CD8-positive, alpha-beta T cell (primary cell): ENCODE measurements at places on chromosomes 16 and 17.

DNA sequence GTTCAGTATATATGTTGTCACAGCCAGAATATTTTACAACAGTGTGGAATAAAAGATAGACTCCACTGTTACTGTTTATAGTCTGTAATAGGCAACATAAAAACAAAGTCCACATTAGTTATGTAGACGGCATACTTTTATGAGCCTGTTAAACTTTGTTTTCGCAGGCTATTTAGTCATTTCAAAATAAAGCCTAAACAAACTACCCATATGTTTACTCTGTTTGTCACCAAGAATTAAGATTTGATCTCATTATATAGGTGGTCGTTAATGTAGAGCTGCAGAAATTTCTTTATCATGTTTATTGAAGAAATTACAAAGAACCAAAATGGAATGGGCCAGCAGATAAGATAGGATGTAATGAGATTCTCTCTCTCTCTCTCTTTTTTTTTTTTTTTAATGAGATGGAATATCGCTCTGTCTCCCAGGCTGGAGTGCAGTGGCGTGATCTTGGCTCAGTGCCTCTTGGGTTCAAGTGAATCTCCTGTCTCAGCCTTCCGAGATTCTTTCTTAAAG, 943.8 kb upstream of the SOX9 start:
- no peak for DNase-seq

- peak; percentile 78 for DNase-seq
Measured at GRCh38 chr17:50956750-50957523, 90.8 kb upstream of the TOB1 start.

DNA sequence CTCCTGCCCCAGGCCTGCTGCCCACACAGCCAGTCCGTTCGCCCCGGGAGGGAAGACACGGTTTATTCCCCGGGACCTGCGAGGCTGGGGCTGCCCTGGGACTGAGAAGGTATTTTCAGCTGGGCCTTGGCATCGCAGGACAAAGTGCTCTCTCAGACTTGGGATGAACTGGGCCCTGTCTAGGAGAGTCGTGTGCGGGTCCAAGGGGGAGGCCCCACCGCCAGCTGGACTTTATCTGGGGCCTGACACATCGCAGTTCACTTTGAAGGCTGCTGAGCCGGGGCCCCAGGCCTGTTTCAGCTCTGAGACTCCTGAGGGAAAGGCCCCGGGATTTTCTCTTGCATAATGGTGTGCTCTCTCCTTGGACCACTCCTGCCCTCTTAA, 6.8 kb downstream of the CRISPLD2 start:
- DNase-seq = no peak

DNA sequence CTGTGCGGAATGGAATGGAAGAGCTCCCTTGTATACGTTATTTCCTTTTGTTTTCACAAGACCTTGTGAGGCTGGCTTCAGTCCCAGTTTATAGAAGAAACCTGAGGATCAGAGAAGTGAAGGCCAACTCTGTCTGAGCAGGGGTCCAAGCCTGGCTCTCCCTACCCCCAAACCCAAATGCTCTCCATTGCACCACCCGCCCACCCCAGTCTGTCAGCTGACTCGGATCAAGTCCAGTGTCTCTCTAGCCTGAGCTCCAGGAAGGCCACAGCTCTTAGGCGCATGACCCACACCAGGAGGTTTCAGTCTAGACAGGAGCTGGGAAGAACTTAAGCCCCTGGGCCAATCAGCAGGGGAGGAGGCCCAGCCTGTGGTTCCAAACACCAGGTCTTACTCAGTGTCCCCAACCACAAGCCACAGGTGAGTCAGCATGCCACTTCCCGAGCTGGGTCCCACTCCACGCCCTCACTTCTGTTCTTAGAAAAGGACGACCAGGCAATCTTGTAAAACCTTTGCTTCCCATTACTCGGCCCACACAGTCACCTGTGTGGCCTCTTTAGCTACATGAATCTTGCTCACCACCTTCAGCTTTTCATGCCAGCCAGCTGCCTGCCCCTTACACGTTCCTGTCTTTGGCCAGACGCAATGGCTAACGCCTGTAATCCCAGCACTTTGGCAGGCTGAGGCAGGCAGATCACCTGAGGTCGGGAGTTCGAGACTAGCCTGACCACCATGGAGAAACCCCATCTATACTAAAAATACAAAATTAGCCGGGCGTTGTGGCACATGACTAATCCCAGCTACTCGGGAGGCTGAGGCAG, 27.8 kb downstream of the TK2 start:
- peak; percentile 90 for DNase-seq

DNA sequence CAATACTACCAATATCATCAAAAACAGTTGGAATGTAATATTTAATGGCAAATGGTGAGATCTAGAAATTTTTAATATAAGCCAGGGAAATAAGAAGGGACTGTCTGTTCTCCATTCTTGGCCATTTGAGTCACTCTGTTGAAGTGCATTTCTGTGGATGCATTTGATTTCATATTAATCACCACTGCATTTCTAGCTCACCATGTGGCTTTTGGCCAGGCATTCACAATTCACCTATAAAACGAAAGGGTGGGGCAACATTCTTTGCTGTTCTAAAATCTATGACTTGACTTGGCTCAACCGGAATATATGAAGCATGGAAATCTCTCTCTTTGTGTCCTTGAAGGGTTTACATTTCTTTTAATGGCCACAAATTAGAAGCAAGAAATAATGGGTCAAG, 483.0 kb downstream of the SLC39A11 start:
- DNase-seq = no peak

- DNase-seq = no peak
Measured at GRCh38 chr17:32266389-32267301, 1.0 kb downstream of the RHBDL3 start.

DNA sequence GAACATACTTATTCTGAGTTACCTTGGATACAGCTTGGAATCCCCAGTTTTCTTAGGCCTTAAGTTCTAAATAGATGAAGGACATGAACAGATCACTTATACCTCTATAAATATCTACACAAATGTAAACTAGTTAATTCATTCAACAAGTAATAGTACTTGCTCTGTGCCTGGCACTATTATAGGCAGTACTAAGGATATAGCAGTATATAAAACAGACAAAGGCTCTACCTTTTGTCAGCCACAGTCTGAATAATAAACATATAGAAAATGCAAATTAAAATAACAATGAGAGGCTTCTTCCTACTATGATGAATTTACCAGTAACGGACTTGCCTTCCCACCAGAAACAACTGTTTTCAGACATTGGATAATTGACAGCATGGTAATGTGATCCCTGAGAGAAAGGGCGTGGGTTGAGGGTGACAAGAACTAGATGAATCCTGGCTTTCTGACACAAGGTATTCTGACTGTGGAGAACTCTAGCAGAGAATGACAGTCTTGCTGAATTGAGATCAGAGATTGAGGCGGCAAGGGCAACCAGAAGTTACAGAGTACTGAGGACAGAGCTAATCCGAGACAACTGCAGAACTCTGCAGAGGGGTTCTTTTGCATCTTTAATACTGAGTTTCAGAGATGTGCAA, 170.5 kb downstream of the TANC2 start:
- no peak for DNase-seq

GRCh38 chr17:71703701-71704100, 417.1 kb upstream of the SOX9 start:
- DNase-seq = no peak

- DNase-seq = no peak
Measured at GRCh38 chr16:50696575-50697420, 3.4 kb downstream of the NOD2 start.

DNA sequence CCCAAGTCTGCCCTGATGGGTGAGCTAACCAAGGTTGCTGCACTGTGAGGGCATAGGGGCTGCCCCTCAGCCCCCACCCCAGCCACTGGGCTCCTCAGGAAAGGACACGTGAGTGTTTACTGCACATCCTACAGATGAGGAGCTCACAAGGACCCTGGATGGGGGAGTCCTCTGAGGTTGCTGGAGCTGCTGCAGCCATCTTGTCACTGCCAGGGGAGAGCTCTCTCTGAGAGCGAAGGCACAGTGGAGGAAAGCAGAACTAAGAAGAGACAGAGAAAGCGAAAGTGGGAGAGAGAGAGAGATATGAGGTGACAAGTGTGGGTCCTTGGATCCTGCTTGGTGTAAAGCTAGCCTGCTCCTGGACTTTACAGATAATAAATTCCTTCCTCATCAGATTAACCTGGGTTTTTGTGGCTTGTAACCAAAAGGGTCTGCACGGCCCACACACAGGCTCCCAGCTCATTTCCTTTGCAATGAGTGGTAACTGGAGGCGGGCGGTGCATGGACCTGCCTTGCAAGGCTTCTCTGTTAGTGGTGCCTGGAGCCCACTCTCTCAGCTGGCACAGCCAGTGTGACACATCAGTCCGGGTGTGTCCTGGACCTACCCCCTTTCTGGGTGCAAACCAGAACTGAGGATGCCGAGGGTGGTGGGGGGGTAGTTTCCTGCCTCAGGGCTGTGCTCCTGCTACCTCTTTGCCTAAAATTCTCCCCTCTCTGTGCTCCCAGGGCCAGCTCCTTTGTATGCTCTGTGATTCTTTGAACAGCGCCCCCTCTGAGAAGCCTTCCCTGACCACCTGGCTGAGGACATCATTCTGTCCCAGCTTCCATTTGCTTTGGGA, 14.2 kb downstream of the SNX20 start:
- DNase-seq = peak; percentile 68

- DNase-seq = no peak
Measured at GRCh38 chr16:56362706-56363105, 62.6 kb downstream of the AMFR start.

GRCh38 chr17:7479213-7480088, at the start of gene ZBTB4:
ZBTB4 (minus strand) TSS chr17:7479631; CDS start chr17:7466801, 12,830 bp downstream.
- DNase-seq = peak; percentile 56

DNA sequence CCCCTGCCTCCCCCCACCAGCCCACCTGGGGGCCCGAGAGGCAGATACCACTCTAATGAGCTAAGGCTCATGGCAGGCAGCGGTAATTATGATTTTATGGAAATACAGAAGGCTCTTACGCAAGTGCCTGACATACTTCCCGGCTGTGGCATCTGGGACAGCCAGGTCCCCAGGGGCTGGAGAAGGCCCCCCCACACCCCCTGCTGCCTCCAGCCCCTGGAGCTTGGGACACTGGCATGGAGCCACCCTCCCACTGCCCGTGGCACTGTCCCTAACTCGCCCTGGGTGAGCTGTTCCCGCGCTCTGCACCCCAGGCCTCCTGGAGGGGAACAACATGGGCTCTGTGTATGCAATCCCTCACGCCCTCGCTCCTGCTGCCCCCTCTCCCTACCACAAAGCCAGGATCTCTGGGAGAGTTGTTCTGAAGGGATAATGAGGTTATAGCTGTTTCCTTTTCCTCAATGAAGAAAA, 5.4 kb upstream of the STAC2 start:
- no peak for DNase-seq

DNA sequence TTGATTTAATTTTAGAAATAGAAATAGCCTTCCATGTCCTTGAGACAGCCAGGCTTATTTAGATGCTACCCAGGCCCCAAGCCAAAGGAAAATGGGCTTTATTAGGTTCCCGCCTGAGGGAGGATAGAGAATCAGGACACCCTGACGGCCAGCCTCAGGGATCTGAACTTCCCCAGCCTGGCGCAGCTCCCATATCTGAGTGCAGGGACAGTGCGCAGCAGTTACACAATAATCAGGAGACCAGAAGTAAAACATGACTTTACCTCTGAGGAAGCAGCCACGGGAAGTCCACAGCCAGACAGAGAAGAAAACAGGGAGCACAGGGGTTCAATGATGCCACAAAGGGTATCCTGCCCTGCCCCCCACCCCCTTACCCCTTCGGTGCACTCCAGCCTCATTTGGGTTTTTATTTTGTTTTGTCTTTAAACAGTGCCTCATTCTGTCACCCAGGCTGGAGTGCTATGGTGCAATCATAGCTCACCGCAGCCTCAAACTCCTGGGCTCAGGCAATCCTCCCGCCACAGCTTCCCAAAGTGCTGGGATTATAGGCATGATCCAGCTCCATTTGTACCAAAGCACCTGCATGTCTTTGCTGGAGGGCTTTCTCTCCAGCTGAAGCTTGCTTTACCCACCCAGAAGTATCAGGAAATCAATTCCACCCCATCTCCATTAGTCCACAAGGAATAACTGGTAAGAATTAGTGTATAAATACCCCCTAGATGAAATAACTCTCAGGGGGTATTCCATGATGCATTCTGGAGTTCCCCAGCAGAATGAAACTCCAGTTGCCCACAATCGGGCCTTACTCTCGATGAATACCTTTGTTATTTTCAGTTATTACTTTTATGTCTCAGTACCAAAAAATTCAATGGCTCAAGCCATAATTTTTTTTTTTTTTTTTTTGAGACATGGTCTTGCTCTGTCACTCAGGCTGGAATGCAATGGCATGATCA, 21.9 kb downstream of the ORC6 start:
- no peak for DNase-seq

DNA sequence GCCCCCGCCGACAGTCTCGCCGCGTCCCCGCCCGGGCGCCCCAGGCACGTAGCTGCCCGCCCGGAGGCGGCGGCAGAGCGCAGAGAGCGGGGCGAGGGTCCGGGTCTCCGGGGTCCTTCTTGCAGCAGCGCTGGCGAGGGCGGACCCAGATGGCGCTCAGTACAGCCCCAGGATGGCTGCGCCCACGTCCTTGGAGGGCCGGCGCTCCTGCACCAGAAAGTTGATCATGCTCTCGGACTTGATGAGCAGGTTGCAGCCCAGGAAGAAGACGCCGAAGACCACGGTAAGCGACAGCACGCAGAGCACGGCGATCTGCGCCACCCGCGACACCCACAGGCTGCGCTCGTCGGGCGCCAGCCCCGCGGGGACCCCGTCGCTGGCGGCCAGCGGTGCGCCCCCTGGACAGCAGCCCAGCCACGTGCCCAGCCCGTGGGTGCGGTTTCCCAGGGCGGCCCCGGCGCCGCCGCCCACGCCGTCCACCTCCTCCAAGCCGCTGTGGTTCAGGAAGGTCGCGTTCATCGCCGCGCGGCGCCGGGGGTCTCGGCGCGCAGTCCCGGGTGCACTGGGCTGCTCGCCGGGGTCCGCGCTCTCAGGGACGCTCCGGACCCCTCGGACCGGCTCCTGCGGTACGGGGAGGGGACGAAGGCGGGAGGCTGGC, 435 bp downstream of the RPRML start:
- DNase-seq = no peak

DNA sequence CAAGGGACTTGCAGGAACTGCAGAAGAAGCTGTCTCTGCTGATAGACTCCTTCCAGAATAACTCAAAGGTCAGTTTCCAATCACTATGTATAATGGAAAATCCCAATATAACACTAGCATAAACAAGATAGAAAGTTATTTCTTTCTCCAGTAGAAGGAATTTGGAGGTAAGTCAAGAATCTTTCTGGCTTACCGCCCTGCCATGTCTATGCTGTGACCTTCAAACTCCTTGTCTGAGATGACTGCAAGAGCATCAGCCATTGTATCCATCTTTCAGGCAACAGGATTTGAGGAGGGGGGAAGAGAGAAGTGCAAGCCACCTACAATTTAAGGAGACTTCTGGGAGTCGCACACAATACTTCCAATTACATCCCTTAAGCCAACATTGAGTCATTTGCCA, 2.7 kb downstream of the LDAF1 start:
- no peak for DNase-seq
